ENCODE measurements at places on chromosomes 6 and 20.

- H3K27ac ChIP-seq = no peak overlapping the region
- peaks cover 2% of the 10 kb centered on the region for H3K36me3 ChIP-seq
- H3K4me3 ChIP-seq = no peak overlapping the region
- DNase-seq = no peak
These were observed 69.0 kb downstream of the SAMD5 start for GRCh38 chr6:147577488-147577887.

DNA sequence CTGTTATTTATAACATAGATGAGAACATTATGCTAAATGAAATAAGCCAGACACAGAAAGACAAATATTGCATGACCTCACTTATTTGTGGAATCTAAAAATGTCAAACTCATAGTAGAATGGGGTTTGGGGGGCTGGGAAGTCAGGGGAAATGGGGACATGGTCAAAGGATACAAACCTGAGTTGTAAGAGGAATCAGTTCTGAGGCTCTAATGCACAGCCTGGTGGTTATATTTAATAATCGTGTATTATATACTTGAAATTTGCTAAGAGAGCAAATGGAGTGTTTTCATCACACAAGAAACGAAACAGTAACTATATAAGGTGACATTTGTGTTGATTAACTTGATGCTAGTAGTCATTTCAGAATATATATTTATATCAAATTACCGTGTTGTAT, 40.8 kb upstream of the GFOD1 start:
- no peaks in the 10 kb centered on the region for H3K4me1 ChIP-seq
- no peak for DNase-seq
- H3K27me3 ChIP-seq = no peaks in the 10 kb centered on the region
- peaks cover 5% of the 10 kb centered on the region for H3K36me3 ChIP-seq
- H3K4me3 ChIP-seq = no peak overlapping the region

DNA sequence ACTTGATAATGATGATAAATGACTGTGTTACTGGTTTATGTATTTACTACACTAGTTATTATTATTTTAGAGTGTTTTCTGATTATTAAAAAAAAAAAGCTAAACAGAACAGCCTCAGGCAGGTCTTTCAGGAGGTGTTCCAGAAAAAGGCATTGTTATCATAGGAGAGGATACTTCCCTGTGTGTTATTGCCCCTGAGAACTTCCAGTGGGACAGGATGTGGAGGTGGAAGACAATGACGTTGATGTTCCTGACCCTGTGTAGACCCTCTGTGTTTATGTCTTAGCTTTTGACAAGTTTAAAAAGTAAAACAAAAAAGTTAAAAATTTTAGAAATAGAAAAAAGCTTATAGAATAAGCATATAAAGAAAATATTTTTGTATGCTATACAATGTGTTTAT, 49.1 kb downstream of the NCOA7 start:
- H3K27me3 ChIP-seq = no peaks in the 10 kb centered on the region
- no peak overlapping the region for H3K4me3 ChIP-seq
- H3K36me3 ChIP-seq = no peaks in the 10 kb centered on the region
- no peak overlapping the region for H3K27ac ChIP-seq

DNA sequence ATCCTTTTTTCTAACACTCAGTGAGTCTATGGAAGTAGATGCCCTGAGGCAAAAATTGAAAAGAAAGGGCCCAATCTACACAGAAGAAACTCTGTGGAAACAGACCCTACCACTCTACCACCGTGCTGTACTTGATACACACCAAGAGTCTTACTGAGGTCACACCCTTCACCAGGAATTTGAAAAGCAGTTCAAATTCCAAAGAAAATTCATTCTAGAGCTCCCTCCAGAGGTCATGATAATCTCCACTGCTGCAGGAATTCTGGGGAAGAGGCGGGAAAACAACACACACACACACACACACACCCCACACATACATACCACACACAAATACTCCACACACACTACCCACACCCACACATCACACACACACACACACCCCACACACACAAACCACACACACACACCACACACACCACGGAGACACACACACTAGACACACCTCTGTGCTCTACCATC, 336.8 kb downstream of the HDGFL1 start:
- no peaks in the 10 kb centered on the region for H3K4me1 ChIP-seq
- no peak overlapping the region for H3K27ac ChIP-seq
- H3K27me3 ChIP-seq = no peaks in the 10 kb centered on the region
- no peaks in the 10 kb centered on the region for H3K36me3 ChIP-seq

DNA sequence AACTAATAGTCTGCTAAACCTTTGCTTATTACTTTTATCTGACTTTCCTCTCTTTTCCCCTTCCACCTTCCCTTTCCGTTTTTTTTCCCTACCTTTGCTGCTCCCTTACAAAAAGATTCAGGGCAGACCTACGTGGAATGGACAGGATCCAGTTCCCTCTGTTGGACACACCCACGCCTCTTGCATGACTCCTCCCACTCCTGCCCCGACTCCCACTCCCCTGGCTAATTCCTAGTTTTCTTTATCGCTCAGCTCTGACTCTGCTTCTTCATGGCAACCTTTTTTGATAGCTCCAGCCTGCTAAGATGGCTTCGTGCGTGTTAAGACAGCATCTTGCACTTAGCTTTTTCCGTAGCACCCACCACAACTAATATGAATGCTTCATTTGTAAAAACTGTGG, 715.6 kb upstream of the NRSN1 start:
- H3K4me1 ChIP-seq = no peaks in the 10 kb centered on the region
- DNase-seq = no peak

Data from central memory CD8-positive, alpha-beta T cell (primary cell).